ENCODE measurements at places on chromosomes 1 and 21.

- no peak for DNase-seq
Observed at GRCh38 chr1:79472067-79472656, 465.6 kb upstream of the ADGRL4 start.

DNA sequence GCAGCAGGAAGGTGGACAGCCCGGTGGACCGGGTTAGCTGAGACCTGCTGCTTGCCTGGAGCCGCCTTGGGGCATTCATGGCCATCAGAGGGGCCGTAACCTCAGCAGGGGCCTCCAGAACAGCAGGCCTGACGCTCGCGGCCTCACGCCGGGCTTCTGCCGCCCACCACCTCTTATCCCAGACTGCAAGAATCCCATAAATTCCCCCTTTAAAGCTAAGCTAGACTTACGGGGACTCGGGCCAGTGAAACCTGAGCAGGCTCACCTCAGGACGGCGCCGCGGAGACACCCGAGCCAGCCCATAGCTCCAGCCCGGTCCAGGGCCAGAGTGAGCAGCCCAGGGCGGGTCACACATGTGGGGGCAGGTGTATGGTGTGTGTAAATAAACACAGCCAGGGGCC, 132.3 kb downstream of the GLIS1 start:
- DNase-seq: no peak

- DNase-seq: peak; percentile 44
Observed at GRCh38 chr21:25456672-25457071, 150.6 kb downstream of the MRPL39 start.

GRCh38 chr1:96845464-96845863, 123.9 kb downstream of the PTBP2 start:
- DNase-seq: peak; percentile 16

- DNase-seq: no peak
Observed at GRCh38 chr1:192639607-192640368, 3.8 kb downstream of the RGS13 start.

DNA sequence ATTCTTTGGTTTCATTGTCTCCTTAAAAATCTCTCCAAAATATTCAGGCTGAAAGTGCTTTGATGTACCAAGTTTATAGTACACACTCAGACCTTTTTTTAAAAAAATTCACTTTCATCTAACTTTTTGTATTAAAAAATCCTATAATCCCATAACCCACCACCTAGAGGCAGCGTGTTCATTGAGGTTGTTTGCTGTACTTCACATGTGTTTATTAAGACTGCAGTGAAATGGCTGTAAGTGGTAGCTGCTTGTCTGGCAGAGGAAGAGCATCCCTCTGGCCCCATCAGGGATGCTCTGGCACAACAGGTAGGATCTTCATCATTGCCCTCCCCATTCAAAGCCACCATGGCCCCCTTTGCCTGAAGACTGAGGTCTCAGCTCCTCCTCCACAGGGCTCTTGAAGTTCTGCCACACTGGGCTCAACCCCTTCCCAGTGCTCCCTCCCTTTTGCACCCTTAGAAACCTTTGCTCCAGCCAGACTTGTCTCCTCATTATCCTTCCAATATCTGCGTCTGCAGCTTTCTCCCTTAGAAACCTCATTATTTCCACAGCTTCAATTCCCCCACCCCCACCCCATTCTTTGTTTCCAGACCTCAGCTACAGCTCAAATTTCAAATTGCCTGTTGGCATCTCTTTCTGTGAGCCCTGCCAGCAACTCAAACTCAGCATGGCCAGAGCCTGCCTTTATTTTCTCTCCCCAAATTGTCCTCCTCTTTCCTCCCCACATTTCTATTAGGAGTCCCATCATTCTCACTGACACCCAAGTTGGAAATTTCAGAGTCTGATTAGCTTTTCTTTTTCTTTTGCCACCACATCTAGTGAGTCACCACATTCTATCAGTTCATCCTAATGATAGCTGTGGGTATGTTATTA, 369.6 kb upstream of the USP24 start:
- DNase-seq: no peak

GRCh38 chr1:149967041-149967440, 30.4 kb upstream of the MTMR11 start:
- DNase-seq: no peak

DNA sequence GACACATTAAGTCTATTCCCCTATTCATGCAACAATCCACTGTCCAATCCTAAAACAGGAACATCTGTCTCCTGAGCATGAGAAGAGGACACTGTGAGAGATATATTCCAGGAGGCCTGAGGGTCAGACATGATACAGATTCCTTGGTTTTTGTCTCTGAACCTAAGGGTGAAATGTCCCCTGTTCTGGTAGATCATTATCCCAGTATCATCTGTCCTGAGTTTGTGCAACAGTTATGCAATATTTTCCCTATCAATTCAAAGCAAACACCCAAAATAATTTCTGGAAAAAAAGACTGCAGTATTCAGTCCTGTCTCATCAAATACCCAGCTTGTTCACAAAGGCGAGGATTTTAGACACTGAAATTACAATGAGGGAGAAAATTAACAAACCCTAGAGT, 61.4 kb downstream of the PRKAB2 start:
- DNase-seq: no peak

DNA sequence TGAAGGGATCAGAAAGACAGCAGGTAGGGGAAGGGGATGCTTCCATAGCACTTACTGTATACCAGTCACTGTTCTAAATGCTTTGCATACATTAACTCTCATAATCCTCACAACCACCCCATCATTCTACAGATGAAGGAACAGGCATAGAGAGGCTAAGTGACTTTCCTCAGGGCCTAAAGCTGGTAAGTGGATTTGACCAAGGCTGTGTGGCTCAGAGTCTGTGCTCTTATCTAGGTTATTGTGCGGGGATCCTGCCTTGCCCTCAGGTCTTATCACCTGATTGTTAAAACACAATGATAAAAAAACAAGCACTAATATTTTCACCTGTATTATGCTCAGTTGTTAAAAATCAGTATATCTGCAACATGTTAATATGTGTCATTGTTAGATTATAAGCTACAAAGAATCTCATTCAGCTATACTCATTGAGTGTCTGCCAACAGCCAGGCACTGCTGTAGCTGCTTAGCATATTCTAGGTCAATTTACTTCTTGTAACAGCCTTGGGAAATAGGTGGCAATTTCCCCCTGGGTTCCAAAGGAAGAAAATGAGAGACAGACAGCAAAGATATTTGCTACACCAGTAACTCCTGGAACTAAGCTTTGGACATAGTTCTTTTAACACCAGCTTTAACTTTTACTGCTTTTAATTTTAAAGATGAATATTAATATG, 38.6 kb upstream of the RBM15 start:
- DNase-seq: no peak

DNA sequence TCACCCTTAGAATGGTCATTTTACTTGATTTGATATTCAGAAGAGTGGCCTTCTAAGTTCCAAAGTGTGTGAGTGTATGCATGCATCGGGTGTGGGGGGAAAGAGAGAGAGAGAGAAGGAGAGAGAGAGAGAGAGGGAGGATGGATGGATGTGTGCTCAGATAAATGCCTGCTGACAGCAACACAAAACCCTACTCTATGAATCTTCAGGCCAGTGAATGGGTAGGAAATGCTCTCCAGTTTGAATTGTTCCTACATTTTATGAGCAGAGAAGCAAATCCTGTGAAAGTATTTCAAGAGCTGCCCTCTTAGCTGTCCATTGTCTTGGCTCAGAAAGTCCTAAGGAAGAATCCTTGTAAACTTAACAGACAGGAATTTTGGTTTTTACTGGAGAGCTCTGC, 7.4 kb downstream of the JAM2 start:
- no peak for DNase-seq

DNA sequence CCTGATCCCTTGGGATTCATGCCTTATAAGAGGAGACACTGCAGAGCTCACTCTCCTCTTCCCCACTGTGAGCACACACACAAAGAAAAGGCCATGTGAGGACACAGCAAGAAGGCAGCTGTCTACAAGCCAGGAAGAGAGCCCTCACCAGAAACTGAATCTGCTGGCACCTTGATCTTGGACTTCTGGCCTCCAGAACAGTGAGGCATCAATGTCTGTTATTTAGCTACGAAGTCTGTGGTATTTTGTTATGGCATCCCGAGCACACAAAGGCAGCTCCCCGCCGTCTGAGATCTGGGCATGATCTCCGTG, 47.1 kb upstream of the RPL11 start:
- DNase-seq: no peak

- DNase-seq: no peak
Observed at GRCh38 chr1:20076710-20077461, 6.9 kb downstream of the PLA2G5 start.

GRCh38 chr1:6891781-6892579, 106.7 kb downstream of the CAMTA1 start:
- DNase-seq: peak; percentile 37

- DNase-seq: no peak
Observed at GRCh38 chr1:236645016-236645680, 40.8 kb upstream of the HEATR1 start.

DNA sequence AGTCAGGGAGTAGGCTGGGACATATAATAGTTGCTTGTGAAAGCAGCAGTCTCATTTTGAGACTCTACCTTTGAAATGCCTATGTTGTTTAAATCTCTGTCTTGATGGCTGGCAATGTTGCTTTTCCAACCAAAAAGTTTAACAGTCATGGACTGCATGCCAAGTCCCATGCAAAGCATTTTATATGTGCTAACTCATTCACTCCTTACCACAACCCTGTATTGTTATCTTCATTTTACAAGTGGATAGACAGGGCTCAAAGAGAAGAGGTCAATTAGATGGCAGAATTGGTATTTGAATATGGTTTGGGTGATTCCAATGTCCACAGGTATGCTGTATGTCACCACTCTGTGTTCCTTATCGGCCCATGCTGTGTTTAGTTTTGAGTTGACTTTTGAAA, 331.4 kb upstream of the USP24 start:
- no peak for DNase-seq

- DNase-seq: no peak
Observed at GRCh38 chr1:232890340-232890943, 60.0 kb upstream of the NTPCR start.

- DNase-seq: no peak
Observed at GRCh38 chr1:228825840-228826484, 90.7 kb downstream of the RHOU start.

GRCh38 chr1:170590921-170591705, 59.1 kb downstream of the GORAB start:
- no peak for DNase-seq

DNA sequence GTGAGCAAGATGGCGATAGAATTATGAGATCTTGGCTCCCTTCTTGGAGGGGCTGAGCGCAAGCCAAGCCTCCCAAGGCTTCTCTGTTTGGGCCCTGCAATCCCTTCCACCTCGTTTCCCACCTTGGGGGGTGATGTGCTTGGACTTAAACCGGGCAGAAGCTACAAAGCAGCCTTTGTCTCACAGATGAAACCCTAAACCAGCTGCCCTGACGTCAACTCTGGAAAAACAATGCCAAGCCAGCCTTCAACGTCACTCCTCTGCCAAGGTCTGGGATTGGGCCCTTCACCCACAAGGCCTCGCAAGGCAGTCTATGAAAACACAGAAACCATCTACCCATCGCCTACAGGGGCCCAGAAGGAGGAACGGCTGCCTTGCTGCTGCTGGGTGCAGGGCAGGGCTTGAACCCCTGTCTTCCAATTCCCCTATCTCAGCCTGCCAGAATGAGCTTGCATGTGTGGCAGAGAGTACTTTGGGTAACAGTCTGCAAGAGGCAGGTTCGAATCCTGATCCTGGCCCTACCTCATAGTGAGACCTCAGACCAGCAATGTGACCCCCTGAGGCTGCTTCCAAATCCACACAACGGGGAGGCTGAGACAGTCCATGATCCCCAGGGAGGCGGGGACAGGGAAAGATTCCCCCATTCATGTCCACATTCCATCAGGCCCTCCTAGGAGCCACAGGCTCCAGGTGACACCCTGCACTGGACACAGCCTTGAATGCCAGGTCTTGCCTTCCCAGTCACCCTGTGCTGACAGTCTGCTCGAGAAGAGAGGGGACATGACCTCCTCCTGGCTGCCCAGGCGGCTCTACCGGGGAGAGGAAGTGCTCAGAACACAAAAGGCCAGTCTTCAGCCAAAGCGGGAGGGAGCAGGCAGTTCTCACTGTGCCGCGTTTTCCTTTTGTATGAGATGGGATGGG, 15.0 kb downstream of the IFFO2 start:
- DNase-seq: no peak

- no peak for DNase-seq
Observed at GRCh38 chr1:76066394-76066793, 8.2 kb upstream of the ST6GALNAC3 start.

DNA sequence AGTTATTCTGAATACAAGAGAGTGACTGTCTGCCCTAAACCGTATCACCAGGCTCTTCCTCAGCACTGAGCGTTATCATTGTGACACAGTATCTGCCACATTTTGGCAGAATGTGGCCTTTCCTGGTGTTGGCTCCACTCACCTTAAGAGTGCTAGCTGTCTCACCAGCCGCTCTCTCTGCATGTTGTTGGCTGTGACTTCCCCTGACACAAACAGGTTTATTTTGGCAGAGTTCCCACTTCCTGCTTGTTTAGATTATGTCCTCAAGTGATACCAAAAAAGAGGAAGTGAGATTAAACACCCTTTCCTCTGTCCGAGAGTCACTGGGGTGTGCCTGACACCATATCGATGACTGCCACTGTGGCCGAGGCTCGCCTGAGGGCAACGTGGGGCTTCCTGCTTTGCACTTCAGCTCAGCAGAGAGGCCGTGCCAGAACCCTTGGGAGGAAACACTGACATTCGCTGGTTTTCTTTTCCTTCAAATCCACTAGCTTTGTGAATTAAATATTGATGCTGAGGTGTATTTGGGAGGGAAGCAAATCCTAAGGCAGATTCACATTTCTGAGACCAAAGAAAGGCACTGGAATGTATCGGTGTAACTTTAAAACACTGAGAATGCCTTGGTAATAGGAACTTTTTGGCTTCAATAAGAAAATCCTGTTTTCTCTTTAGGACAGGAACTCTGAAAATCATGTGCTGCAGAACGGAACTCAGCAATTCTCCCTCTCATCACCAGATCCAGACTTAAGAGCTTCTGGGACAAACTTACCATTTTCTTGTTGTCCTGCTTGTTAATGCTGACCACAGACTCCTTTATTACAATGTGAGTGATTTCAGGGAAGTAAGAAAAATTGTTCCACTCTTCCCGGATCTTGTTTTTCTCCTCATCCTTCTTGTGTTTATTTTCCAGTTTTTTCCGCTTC, 102.1 kb downstream of the JAK1 start:
- peak; percentile 4 for DNase-seq

DNA sequence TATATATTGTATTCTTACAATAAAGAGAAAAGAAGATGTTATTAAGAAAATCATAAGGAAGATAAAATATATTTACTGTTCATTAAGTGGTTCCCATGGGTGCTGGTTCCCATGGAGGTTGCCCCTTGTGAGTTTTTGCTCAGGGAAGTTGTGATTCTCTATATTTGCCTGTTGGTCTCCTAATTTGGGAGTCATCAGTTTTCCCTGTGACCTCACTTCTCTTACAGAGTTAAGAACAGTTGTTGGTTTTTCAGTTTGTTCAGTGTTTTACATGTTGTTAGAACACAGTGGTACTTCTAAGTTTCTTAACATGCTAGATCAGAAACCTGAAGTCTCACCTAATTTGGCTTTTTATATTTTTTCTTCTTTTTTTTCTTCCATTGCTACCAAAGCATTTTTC, 109.2 kb downstream of the OSBPL9 start:
- no peak for DNase-seq

- no peak for DNase-seq
Observed at GRCh38 chr1:5526385-5526750, 465.9 kb downstream of the NPHP4 start.
